Hippocampal formation (tissue), 2 donors: ENCODE measurements at places on chromosomes 5 and 9.

- peak; percentile 96 for DNase-seq
Measured at GRCh38 chr5:118791926-118792734, 196.2 kb downstream of the DTWD2 start.

- DNase-seq = no peak
Measured at GRCh38 chr9:3949744-3950143, 350.1 kb downstream of the GLIS3 start.

GRCh38 chr9:16904655-16905054 is 34.2 kb upstream of the BNC2 start:
- DNase-seq = no peak

- no peak for DNase-seq
Measured at GRCh38 chr5:10689391-10690081, 71.5 kb downstream of the DAP start.

- DNase-seq = no peak
Measured at GRCh38 chr5:164597293-164597900, 1092.0 kb downstream of the MAT2B start.

- no peak for DNase-seq
Measured at GRCh38 chr5:131264451-131265099, 722 bp downstream of the CDC42SE2 start.

DNA sequence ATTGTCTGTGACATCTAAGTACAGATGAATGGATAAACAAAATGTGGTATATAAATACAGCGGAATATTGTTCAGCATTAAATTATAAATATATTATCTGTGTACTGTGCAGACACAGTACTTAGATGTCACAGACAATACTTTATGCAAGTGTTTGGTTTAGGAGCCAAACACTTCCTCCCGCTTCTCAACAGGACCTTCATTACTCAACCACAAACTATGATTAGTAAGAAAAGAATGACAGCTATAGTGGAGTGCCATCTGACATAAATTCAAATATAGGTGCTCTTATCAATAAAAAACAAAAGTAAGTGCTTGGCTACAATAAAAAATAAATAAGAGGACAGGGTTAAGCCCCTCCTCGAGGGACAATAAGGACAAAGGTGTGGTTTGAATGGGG is 38.9 kb upstream of the STX17 start:
- no peak for DNase-seq

DNA sequence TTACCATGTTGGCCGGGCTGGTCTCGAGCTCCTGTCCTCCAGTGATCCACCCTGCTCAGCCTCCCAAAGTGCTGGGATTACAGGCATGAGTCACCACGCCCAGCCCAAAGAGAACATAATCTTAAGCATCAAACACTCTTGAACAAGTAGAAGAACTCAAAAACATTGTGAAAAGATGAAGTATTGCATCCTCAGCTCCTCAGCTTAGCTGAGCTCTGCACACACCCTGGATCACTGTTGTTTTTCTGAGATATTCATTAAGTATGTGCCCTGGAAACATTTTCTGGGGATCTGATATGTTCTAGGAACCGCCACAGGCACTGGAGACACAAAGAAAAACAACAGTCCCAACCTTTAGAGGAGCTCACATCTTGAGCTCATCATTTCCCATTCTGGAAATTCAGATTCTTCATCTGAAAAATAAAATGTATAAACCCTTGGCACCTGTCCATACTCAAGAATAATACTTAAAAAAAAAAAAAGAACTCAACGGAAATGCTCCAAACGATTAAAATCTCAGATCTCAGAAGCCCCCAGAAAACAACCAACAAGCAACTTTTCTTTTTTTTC is 62.2 kb upstream of the ZNF462 start:
- no peak for DNase-seq

- no peak for DNase-seq
Measured at GRCh38 chr5:88792144-88792840, 90.7 kb downstream of the MEF2C start.

DNA sequence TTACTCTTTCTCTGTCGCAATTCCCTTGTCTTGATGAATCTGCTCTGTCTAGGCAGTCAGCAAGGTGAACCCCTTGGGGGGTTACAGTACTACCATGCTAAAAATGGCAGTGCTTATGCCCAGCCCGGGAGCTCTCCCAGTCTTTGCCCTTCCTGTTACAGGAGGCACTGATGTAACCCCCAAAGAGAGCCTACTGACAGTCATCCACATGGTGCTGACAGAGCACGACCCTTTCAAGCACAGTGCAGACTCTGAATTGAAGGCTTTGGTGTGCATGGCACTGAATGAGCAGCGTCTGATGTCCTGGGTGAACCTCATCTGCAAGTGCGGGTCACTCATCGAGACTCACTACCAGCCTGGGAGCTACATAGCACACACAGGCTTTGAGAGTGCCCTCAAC is 34.5 kb upstream of the SLC36A2 start:
- no peak for DNase-seq

- DNase-seq = no peak
Measured at GRCh38 chr9:78292716-78293497, 4.0 kb upstream of the PSAT1 start.

DNA sequence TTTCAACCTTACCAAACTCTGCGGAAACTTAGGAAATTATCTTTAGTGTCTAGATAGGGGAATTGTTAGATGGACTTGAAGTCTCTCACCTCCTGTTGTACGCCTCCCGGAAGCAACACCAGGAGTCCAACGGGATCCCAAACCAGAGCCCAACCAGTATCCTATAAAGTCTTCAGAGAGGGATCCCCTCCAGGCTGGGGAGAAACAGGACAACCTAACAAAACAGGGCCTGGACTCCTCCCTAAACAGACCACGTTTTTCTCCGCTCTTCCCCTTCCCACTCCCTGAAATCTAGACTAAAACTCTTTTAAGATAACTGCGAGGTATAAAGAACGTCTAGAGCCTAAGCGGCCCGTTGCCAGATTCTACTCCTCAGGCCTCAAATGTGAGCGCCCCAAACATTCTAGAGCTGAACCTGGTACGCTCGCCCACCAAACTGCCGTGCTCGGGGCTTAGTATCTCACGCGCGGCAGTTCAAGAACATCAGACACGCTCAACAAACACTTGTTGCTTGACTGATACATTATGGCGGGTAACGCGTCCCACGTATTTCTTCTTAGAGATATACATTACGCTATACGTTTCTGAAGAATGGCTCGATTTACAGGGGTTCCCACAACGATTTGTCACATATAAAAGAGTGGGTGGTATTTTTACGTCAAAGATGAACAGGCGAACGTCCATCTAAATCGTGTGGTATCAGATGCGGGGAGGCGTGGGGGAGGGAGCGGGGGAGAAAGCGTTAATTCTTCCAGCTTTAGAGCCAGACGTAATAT is 663 bp upstream of the SMIM27 start:
- peak; percentile 67 for DNase-seq

DNA sequence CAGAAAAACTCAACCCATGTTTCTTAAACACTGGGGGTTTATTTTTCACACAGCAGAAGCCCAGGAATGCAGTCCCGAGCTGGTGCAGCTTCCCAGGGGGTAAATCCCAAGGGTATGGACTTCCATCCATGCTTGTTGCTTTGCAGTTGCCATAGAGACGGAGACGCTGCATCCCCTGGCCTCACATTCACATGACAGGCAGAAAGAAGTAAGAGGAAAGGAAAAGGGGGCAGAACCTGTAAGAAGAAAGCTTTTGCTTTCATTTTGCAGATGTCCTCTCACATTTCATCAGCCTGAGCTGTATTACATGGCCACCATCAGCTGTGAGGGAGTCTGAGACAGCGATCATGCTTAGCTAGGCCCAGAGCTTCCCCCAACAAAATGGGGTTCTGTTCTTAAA is 321.0 kb downstream of the AGTPBP1 start:
- DNase-seq = no peak

- no peak for DNase-seq
Measured at GRCh38 chr5:77145666-77146065, 58.6 kb upstream of the ZBED3 start.

GRCh38 chr5:69404659-69405330 is 10.1 kb upstream of the MARVELD2 start:
- DNase-seq = no peak

- no peak for DNase-seq
Measured at GRCh38 chr9:9774471-9774870, 838.3 kb downstream of the PTPRD start.

DNA sequence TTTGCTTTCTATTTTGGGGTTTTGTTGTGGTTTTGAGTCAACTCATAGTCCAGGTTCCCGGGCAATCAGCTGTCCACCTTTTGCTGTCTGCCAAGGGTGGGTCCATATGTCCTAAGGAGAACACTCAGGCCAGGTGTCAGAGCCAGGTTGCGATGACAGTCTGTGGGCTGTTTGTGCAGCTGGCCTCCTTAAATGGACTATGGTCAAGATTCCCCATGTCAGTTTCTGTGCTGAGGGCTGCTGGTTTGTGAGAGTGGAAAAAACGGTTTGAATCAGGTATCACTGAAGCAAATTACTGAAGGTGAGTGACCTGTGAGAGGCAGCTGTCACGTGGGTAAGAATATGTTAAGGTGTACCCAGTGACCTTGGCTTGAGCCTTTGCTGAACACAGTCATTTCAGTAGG is 33.0 kb downstream of the SNX30 start:
- DNase-seq = no peak
